ENCODE measurements at places on chromosomes 11 and 22. TPM values are rescaled to one million over a fixed set of nuclear protein-coding genes. Genes with fewer than 3 reads are reported as not detected.

GRCh38 chr11:119802670-119803069 is 73.7 kb upstream of the NECTIN1 start:
- no peak overlapping the region for H3K27ac ChIP-seq
- H3K27me3 ChIP-seq = peaks cover 11% of the 10 kb centered on the region
- no peak overlapping the region for H3K4me3 ChIP-seq
- no peak for DNase-seq
- no peaks in the 10 kb centered on the region for H3K36me3 ChIP-seq

GRCh38 chr22:16922706-16923105 is 85.3 kb downstream of the GAB4 start:
- H3K27ac ChIP-seq = no peak overlapping the region
- no peak overlapping the region for H3K4me3 ChIP-seq
- no peaks in the 10 kb centered on the region for H3K4me1 ChIP-seq
- peaks cover 29% of the 10 kb centered on the region for H3K27me3 ChIP-seq

- H3K27me3 ChIP-seq = peaks cover 31% of the 10 kb centered on the region
- H3K36me3 ChIP-seq = no peaks in the 10 kb centered on the region
- H3K4me3 ChIP-seq = no peak overlapping the region
- no peak overlapping the region for H3K27ac ChIP-seq
- no peak for DNase-seq
Measured at GRCh38 chr11:69894181-69894611, 75.0 kb upstream of the FGF3 start.

- H3K4me1 ChIP-seq = peaks cover 1% of the 10 kb centered on the region
- DNase-seq = peak; percentile 50
- no peaks in the 10 kb centered on the region for H3K27me3 ChIP-seq
- H3K27ac ChIP-seq = no peak overlapping the region
- no peaks in the 10 kb centered on the region for H3K36me3 ChIP-seq
Measured at GRCh38 chr11:7548659-7549274, 35.0 kb downstream of the PPFIBP2 start.

DNA sequence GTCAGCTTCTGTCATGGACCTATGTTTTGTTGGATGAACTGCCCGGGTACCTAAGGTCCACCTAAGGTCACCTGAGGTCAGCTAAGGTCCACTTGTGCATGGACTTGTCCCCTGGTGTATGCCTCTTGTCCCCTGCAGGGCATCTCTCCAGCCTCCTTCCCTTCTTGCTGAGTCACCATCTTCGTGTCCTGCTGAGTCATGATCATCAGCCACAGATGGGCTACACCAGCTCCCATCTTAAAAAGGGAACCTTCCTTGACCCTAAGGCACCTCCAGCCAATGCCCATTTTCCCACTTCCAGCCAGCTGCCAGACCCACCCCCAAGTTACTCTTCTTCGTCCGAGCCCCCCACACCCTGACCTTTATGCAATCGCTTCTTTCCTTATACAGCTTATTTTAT is 544.9 kb downstream of the TBC1D22A start:
- H3K27ac ChIP-seq = no peak overlapping the region
- no peaks in the 10 kb centered on the region for H3K36me3 ChIP-seq
- no peaks in the 10 kb centered on the region for H3K4me1 ChIP-seq

- H3K27ac ChIP-seq = no peak overlapping the region
- H3K36me3 ChIP-seq = no peaks in the 10 kb centered on the region
- no peaks in the 10 kb centered on the region for H3K4me1 ChIP-seq
- H3K27me3 ChIP-seq = peaks cover 3% of the 10 kb centered on the region
- DNase-seq = no peak
Measured at GRCh38 chr11:73344191-73344607, 32.0 kb upstream of the RELT start.

DNA sequence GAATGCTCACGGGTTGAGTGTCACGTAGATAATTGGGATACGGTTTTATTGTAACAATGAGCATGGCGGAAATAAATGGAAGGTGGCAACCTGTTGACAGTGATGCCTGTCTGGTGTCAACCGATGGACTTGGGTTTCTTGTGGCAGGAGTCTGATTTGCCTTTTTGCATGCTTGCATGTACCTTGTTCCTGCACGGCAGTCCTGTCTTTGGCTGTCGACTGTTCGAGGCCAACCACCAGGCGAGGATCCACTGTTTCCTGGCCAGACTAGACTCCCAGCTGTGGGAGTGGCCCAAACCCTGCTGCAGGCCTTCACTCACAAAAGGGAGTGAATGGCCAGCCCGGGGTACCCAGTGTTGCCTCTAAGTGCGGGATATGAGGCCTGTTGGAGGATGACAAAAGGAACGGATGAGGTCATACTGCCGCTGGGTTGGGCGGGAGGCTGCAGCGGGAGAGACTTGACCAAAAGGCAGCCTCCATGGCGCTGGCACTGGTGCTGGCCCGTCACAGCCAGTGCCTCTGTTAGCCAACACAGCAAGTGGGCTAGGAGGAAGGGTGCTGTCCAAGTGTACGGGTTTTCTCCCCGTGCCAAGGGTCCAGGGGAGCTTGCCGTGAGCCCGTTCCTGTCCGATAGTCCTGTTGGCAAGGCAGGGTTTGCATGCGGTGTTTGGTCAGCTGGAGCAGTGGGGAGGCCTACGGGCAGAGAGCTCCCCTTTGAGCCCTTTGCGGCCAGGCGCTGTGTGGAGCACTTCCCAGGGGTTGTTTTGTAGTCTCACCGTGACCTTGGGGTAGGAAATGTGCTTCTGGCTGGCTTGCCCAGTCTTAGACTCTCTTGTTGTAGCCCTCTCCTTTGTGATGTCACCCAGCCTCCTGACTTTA is 974 bp downstream of the DGCR8 start:
- peaks cover 7% of the 10 kb centered on the region for H3K36me3 ChIP-seq
- H3K4me1 ChIP-seq = peaks cover 48% of the 10 kb centered on the region
- DNase-seq = peak; percentile 56
- peak overlapping the region; percentile 84 for H3K27ac ChIP-seq
- peak overlapping the region; percentile 92 for H3K4me3 ChIP-seq
- H3K27me3 ChIP-seq = no peaks in the 10 kb centered on the region

DNA sequence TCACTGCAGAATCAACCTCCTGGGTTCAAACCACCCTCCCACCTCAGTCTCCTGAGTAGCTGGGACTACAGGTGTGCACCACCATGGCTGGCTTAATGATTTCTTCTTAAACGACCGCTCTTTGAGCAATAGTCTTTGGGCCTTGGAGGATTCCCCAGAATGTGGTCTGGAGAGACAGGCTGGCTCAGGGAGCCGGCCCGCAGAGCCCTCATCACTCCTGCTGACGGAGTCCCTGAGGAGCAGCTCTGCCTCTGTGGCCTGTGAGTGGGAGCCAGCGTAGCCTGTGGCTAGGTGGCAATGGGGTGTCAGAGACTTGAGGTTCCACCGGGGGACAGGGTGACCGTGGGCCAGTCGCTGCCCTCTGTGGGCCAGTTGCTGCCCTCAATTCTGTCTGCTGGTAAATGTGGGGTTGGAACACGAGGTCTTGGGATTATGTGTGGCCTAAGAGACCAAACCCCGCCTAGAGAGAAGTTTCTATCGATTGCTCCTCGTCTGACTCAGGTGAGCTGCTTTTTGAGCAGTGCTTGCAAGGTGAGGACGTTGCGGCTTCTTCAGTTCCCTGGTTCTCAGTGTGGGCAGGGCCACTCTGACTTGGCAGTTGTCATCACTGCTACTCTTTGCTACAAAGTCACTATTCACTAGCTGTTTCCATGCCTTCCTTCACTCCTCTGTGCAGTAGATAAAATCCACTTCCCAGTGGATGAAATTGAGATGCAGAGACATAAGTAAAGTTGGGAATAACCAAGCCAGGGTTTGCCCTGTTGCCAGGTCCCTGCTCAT is 124.8 kb upstream of the NECTIN1 start:
- peaks cover 14% of the 10 kb centered on the region for H3K27me3 ChIP-seq
- H3K4me1 ChIP-seq = no peaks in the 10 kb centered on the region
- no peak overlapping the region for H3K27ac ChIP-seq
- no peaks in the 10 kb centered on the region for H3K36me3 ChIP-seq
- no peak overlapping the region for H3K4me3 ChIP-seq

GRCh38 chr22:39839917-39840510 is 53.5 kb downstream of the ENTHD1 start:
- peaks cover 14% of the 10 kb centered on the region for H3K4me1 ChIP-seq
- H3K27me3 ChIP-seq = peaks cover 30% of the 10 kb centered on the region
- H3K4me3 ChIP-seq = peak overlapping the region; percentile 0
- H3K36me3 ChIP-seq = peaks cover 1% of the 10 kb centered on the region
- peak; percentile 79 for DNase-seq
- peak overlapping the region; percentile 41 for H3K27ac ChIP-seq

GRCh38 chr11:95790933-95791708 is 823 bp downstream of the CEP57 start:
- H3K27me3 ChIP-seq = no peaks in the 10 kb centered on the region
- H3K27ac ChIP-seq = peak overlapping the region; percentile 100
- peaks cover 29% of the 10 kb centered on the region for H3K36me3 ChIP-seq
- H3K4me3 ChIP-seq = peak overlapping the region; percentile 99

DNA sequence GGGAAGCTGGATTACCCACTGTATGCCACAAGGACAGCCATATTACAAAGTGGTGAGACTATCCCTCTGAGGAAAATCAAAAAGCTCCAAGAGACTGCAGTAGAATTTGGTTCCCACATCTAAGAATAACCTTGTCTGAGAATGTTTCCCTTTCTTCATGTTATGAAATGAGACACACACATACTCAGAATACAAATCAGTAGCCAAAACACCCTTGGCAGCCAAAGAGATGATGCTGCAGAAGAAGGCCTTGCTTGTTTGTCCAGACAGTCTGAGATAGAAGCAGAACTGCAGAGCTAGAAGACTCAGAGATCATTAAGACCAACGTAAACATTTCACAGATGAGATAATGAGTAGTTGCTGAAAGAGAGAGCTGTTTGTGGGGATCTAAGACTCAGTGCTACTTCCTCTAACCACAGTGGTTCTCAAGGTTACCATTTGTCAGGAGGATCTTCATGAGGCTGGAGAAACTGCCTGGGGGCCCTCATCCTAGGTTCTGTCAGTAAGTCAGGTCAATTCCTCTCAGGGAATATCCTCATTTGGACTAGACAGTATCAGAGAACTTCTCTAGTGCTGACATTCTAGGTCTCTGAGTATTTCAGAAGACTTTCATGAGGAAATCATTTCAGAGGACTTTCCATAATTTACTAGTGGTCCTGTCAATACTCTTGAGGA is 38.9 kb downstream of the RELT start:
- H3K36me3 ChIP-seq = peaks cover 6% of the 10 kb centered on the region
- DNase-seq = no peak
- no peak overlapping the region for H3K4me3 ChIP-seq
- no peaks in the 10 kb centered on the region for H3K27me3 ChIP-seq
- H3K4me1 ChIP-seq = peaks cover 8% of the 10 kb centered on the region

- no peaks in the 10 kb centered on the region for H3K27me3 ChIP-seq
- peaks cover 35% of the 10 kb centered on the region for H3K36me3 ChIP-seq
- H3K4me3 ChIP-seq = no peak overlapping the region
- peak overlapping the region; percentile 38 for H3K27ac ChIP-seq
- peaks cover 20% of the 10 kb centered on the region for H3K4me1 ChIP-seq
- DNase-seq = peak; percentile 48
Measured at GRCh38 chr11:57547854-57548377, 10.5 kb downstream of the SMTNL1 start.

DNA sequence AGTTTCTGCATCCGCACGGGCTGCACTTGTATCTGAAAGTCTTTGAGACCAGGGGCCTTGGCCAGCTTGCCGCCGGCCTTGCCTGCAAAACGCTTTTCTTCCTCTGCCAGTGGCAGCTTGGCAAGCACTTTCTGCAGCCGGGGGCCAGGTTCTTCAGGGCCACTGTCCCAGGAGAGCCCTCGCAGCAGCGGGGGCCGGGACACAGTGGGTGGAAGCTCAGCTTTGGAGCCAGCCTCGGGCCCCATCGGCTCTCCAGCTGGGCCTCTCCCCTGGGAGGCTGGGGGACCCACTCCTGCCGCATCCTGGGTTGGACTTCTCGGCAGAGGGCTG is 57.5 kb upstream of the LYVE1 start:
- H3K27ac ChIP-seq = no peak overlapping the region
- no peaks in the 10 kb centered on the region for H3K36me3 ChIP-seq
- H3K27me3 ChIP-seq = peaks cover 5% of the 10 kb centered on the region
- H3K4me1 ChIP-seq = peaks cover 11% of the 10 kb centered on the region
- H3K4me3 ChIP-seq = no peak overlapping the region

DNA sequence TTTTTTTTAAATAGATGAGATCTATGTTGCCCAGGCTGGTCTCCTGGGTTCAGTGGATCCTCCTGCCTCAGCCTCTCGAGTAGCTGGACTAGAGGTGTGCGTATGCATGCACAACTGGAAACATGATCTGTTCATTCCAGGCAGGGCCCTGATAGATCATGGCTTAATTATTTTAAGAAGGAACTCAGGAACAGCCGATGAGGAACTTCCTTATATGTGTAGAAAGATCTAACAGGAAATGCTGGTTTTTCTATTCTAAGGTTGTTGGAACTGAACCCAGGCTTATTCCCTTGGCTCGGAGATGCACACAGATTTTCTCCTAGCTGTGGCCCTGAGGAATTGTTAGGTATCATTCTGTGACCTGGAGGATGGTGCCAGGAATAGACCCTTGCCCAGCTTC is 32.4 kb downstream of the SPECC1L start:
- no peaks in the 10 kb centered on the region for H3K27me3 ChIP-seq
- H3K36me3 ChIP-seq = peaks cover 40% of the 10 kb centered on the region
- DNase-seq = no peak
- H3K27ac ChIP-seq = no peak overlapping the region
- no peak overlapping the region for H3K4me3 ChIP-seq

- H3K27me3 ChIP-seq = no peaks in the 10 kb centered on the region
- H3K4me3 ChIP-seq = no peak overlapping the region
- no peak overlapping the region for H3K27ac ChIP-seq
- DNase-seq = no peak
- peaks cover 46% of the 10 kb centered on the region for H3K36me3 ChIP-seq
- peaks cover 9% of the 10 kb centered on the region for H3K4me1 ChIP-seq
Measured at GRCh38 chr22:24068717-24069297, 57.7 kb downstream of the CABIN1 start.

DNA sequence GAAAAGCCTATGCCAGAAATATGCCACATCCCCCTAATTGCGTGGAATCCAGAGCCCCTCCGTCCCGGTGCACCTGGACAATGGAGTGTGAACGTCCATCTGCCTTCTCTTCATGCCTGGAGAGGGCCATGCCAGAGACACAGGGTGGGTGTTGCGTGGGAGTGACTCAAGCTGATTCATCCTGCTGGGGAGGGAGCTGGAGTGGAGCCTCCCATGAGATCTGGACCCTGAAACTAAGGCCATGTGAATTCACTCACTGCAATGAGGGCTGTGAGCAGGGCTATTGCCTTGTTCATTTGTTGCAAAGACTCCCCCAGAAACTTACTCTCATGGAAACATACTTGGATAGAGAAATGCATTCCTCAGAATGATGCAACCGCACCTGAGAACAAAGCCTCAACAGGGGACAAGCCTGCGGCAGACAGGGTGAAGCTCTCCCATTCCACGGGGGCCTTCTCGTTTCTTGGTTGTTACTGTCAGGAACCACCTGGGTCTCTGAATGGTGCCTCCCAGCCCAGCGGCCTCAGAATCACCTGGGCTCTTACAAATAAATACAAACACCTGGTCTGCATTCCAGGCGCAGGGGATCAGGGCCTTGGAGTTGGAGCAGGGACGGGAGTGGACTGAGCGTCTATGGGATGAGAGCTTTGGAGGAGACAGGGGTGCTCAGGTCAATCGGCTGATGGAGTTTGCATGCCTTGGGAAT is 1031.2 kb downstream of the BRD1 start:
- H3K27me3 ChIP-seq = no peaks in the 10 kb centered on the region
- no peak overlapping the region for H3K27ac ChIP-seq
- no peak for DNase-seq

Gene MAJIN
- not detected for total RNA-seq

Gene UBQLNL
- total RNA-seq = 0.19 TPM

Gene GSTT2
- not detected for total RNA-seq

Gene OR10A2
- not detected for total RNA-seq

Gene KDM4E
- not detected for total RNA-seq

Gene PRG3
- not detected for total RNA-seq
